ENCODE measurements at places on chromosomes 6 and 20.

GRCh38 chr20:45469336-45470261 lies at the start of gene WFDC2:
Gene WFDC2, plus strand, starts transcription at chr20:45469753. Its CDS starts 29 bp downstream, at chr20:45469782.
- peak; percentile 27 for ATAC-seq

- ATAC-seq: peak; percentile 65
Measured at GRCh38 chr6:109978174-109979032, at the start of gene GPR6. Gene GPR6, plus strand, starts transcription at chr6:109978311. Its CDS starts 802 bp downstream, at chr6:109979113.

GRCh38 chr6:137705160-137706082 lies 161.6 kb upstream of the TNFAIP3 start:
- no peak for ATAC-seq

DNA sequence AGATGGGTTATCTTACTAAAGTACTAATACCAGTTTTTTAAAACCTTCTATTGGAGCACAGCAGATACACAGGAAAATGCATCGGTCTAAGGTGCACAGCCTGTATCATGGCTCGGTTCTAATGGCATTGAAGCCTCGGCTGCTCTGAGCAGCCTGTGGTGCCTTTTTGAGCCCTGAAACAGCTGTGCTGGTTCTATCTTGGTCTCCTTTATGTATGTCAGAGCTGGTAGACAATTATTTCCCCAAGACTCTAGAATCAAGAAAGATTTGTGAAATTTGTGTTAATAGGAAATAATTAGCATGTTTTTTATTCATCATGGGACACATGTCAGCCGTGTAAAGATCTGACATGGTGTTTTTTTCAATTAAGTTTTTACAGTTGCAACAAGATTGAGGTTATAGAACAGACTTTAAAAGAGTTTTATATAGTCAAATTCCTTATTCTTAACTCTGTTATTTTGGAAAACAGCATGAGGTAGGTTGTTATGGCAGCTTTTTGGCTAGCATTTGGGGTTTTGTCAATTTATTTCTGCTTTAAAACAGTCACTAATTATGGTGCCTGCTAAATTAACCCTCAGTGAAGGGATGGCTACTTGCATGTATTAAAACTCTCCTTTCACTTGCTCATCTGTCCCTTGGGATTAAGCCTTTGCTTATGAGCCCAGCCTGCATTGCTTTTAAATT lies 40.3 kb upstream of the C20orf144 start:
- no peak for ATAC-seq

DNA sequence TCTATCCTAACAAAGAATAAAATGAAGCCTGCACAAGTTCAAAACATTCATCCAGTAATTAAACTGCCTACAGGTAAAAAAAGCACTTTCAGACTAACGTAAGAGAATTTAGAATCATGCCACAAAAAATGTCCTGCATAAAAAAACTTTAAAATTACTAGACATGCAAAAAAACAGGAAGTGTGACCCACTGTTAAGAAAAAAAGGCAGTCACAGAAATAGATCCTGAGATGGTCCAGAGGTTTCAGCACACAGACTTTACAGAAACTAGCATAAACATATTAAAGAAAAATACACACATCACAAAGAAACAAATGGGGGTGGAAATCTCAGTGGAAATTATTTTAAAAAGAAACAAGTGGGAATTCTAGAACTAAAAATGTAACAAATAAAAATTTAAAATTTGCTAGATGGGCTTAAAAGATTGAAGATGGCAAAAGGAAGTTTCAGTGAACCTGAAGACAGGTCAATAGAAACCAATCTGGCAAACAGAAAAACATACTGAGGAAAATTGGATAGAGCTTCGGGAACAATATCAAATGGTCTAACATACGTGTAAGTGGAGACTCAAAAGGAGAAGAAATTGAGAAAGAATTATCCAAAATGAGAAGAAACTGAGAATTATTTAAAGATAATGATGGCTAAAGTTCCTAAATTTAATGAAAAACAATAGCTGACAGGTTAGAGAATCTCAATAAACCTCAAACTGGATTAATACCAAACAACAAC lies 3.4 kb upstream of the ZNF133 start:
- ATAC-seq: no peak

- no peak for ATAC-seq
Measured at GRCh38 chr6:13495112-13495776, 7.8 kb upstream of the GFOD1 start.

- ATAC-seq: no peak
Measured at GRCh38 chr20:39916236-39916765, 772.7 kb downstream of the MAFB start.

GRCh38 chr6:150865406-150866146 lies at the start of gene MTHFD1L:
Gene MTHFD1L, plus strand, starts transcription at chr6:150865702. Its CDS starts 121 bp downstream, at chr6:150865823.
- peak; percentile 79 for ATAC-seq

DNA sequence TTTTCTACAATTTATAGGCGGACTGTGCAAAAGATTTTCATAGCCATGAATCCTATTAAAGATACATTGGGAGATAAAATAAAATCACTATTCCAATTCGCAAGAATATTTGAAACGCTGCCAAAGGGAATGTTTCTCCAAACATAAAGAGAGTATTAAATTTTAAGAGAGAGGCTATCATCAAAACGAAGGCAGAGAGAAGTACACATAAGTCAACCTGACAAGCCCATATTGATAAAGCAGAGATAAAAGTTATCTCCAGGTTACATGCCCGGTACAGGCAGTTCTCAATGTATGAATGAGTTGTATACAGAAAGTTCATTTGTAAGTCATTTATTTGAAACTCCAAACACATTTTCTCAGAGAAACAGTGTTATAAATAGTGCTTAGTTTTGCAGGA lies 193.1 kb downstream of the ATXN1 start:
- no peak for ATAC-seq

GRCh38 chr6:148329596-148330381 lies 12.8 kb upstream of the SASH1 start:
- no peak for ATAC-seq

Data from activated T-helper 17 cell treated with anti-CD3 and anti-CD28 coated beads, Interleukin-2, amount 50 U/mL, for 72 hours (primary cell).